ENCODE measurements at places on chromosomes 2 and 18.

- no peak for DNase-seq
Observed at GRCh38 chr2:235958931-235959410, 209.2 kb downstream of the GBX2 start.

- DNase-seq, result no peak
Observed at GRCh38 chr2:211216221-211216620, 659.8 kb downstream of the CPS1 start.

DNA sequence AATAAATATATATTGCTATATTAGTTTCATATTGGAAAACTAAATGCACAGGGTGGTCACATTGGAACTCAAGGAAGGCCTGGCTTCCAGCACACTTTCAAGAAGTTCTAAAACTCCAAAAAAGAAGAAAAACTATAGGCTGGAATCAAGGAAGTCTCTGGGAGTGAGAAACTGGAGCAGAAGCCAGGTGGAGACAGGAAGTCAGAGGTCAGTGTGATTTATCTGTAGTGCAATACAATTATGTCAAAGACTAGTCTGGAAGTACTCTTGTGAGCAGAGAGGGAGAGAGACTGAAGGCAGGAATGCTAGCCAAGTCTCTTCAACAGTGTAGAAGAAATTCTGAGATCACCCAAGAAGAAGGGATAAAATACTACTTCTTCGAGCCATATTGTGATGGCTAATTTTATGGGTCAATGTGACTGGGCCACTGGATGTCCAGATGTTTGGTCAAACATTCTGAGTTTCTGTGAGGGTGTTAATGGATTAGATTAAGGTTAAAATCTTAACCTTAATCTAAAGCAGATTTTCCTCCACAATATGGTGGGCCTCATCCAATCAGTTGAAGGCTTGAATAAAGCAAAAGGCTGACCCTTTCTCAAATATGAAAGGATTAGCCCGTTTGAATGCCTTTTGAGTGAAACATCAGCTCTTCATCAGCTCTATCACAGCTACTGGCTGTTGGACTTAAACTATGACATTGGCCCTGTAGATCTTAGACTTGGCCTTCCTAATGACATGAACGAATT is 208.0 kb downstream of the TDRD15 start:
- no peak for DNase-seq

DNA sequence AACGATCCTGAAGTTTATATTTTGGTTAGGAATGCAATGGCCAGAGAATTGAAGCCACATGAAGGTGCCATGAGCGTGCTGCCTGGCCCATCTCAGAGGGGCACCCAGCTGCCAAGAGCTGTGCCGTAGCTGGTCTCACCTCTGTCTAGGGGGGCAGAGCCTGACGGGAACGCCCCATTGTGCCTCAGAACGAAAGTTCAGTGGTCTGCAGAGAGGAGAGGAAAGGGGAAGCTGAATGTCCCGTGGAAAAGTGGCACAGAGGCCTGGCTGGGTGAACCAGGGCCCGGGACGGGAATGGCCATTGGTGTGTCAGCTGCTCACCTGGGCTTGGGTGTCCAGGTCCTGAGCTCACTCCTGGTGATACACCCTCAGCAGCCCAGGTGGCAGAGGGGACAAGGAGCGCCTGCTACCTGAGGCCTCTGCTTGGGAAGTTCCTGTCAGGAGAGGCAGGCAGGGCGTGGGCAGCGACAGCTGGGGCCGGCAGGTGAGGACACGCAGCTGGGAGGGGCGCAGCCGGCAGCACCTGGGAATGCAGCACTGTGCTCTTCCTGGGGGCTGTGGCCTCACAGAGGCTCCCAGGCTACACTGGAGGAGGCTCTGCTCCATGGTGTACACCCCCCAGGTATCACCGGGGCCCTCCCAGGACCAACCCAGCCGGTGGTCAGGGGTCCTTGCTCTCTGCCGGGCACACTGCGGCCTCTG is 67.3 kb downstream of the PARD6G start:
- DNase-seq, result no peak

All from stimulated activated CD4-positive, alpha-beta T cell treated with anti-CD3 and anti-CD28 coated beads, Interleukin-15, amount 100 ng/mL, for 1 hour (primary cell).